ENCODE measurements at places on chromosomes 16 and 17.

DNA sequence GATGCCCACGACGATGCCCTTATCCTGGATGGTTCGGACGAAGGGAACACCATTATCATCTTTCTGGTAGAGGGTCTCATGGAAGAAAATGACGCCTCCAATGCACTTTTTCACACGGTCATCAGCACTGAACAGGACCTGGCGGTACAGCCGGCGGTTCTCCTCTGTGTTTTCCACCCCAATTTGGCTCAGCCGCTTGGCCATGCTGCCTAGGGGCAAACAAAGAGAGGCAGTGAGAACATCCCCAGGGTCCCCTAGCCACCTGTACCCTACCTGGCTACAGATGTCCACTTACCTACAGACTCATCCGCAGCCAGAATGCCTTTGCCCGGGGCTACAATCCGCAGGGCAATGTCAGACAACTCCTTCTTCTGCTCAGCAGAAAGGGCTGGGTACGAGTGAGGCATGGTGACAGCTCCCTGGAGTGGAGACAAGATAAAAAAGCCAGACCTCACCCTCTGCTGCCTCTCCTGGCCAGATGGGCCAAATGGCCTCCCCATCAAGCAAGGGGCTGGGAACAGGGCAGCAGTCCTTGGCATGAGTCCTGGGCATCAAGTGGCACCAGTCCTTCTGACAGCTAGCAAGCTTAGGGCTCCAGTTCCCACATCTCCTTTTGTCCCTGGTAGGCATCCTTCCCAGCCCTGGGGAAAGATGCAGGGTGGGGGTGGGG lies 1.4 kb downstream of the ALDOC start:
- no peak for DNase-seq

DNA sequence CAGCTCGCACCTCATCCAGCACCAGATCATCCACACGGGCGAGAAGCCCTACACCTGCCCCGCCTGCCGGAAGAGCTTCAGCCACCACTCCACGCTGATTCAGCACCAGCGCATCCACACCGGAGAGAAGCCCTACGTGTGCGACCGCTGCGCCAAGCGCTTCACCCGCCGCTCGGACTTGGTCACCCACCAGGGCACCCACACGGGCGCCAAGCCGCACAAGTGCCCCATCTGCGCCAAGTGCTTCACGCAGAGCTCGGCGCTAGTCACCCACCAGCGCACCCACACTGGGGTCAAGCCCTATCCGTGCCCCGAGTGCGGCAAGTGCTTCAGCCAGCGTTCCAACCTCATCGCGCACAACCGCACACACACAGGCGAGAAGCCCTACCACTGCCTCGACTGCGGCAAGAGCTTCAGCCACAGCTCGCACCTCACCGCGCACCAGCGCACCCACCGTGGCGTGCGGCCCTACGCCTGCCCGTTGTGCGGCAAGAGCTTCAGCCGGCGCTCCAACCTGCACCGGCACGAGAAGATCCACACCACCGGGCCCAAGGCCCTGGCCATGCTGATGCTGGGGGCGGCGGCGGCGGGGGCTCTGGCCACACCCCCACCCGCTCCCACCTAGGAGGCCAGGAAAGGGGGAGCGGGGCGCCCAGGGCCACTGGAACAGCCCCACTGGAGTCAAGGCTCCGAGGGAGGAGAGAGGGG lies 7.5 kb downstream of the ZNF205 start:
- no peak for DNase-seq

- no peak for DNase-seq
Measured at GRCh38 chr17:42337442-42337841, 49.1 kb downstream of the STAT5A start.

DNA sequence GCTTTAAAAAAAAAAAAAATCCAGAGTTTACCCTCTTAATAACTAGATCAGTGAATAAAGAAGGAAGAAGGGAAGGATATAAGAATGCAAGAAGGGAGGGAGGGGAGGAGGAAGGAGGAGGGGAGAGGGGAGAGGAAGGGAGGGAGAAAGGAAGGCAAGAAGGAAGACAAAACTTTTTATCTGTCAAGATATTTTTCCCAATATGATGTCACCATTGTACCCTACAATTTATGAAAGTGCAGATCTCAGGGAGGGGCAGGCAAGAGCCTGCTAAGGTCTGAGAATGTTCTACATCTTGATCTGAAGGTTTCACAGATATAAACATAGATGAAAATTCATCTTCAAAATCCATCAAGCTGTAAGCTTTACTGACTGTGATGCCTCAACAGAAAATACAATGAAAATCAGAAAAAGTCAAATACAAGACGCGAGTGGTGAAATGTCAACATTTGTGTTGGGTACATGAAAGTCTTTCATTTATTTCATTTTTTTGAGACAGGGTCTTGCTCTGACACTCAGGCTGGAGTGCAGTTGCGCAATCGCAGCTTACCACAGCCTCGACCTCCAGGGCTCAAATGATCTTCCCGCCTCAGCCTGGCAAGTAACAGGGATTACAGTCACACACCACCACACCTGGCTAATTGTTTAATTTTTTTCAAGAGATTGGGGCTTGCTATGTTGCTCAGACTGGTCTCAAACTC lies 57.1 kb upstream of the EMP2 start:
- no peak for DNase-seq

- no peak for DNase-seq
Measured at GRCh38 chr16:77584205-77584859, 138.0 kb upstream of the NUDT7 start.

DNA sequence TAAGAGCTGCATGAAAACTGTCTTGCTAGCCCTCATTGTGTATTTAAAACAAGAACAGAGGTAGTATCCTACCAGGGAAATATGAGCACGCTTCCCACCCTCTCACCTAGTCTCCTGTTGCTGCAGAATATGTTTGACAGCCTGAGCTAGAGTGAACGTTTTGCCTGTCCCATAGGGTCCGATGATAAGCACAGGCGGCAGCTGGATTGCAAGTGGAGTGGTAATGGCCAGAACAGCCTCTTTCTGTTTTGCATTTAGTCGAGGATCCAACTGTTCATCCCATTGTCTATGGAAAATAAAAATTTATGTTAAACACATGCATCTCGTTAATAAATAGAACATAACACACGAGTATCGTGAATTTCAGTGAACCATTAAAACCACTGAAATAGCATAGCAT lies 84.2 kb downstream of the HELZ start:
- no peak for DNase-seq

DNA sequence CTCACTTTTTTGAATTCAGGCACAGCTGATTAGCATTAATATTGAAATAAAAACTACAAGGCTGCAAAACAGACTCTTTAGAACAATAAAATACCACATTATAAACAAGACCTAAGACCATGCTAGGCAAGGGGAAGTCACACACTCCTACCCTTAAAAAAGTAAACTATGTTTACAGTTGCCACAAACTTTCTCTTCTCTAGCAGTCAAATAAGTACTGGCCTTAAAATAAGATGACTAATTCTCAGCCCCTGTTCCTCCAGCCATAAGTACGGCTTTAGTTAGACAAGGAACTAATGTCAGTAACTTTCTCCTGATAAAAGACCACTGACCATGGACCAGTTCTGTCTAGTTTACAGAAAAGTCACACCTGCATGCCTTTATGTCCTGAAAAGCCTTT lies 19.5 kb upstream of the CPHXL start:
- no peak for DNase-seq

GRCh38 chr17:50830994-50831393 lies 4.4 kb upstream of the WFIKKN2 start:
- DNase-seq: no peak

GRCh38 chr16:74192281-74192797 lies 104.3 kb upstream of the PSMD7 start:
- DNase-seq: no peak

- no peak for DNase-seq
Measured at GRCh38 chr16:23863511-23864422, 28.0 kb downstream of the PRKCB start.

GRCh38 chr16:78889346-78889745 lies 711.2 kb downstream of the MAF start:
- DNase-seq: no peak

DNA sequence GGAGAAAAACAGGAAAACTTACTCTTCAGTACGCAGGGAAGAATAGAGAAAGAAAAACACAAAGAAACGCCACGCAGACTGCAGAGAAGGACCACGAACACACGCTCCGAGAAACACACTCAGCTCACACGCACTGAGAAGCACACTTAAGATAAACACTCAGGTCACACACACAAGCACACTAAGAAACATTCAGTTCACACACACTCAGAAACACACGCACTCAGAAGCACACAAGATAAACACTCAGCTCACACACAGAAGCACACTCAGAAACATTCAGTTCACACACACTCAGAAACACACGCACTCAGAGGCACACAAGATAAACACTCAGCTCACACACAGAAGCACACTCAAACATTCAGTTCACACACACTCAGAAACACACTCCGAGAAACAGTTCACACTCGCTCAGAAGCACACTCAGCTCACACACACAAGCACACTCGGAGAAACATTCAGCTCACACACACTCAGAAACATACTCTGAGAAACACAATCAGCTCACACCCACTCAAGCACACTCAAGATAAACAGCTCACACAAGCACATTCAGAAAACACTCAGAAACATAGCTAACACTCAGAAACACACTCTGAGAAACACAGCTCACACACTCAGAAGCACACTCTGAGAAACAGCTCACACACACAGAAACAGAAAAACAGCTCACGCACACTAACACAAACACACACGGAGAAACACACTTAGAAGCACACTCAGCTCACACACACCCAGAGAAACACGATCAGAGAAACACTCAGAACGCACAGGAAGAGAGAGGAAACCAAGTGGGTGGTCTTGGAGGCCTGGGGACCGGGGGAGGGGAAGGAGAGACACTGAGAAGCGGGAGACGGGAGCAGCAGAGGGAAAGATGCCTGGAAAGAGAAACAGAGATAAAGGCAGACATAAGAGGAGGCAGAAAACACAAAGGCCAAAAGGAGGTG lies 908 bp downstream of the TMEM98 start:
- DNase-seq: no peak

DNA sequence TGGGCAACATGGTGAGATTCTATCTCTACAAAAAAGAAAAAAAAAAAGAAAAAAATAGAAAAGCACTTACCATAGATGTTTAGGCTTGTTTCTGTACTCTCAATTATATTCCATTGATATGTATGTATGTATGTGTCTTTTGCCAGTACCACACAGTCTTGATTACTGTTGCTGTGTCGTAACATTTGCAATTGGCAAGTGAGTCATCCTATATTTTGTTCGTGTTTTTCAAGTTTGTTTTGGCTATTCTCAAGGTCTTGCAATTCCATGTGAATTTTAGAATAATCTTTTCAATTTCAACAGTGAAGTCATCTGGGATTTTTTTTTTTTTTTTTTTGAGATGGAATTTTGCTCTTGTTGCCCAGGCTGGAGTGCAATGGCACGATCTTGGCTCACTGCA lies 19.3 kb downstream of the SPECC1 start:
- DNase-seq: no peak

DNA sequence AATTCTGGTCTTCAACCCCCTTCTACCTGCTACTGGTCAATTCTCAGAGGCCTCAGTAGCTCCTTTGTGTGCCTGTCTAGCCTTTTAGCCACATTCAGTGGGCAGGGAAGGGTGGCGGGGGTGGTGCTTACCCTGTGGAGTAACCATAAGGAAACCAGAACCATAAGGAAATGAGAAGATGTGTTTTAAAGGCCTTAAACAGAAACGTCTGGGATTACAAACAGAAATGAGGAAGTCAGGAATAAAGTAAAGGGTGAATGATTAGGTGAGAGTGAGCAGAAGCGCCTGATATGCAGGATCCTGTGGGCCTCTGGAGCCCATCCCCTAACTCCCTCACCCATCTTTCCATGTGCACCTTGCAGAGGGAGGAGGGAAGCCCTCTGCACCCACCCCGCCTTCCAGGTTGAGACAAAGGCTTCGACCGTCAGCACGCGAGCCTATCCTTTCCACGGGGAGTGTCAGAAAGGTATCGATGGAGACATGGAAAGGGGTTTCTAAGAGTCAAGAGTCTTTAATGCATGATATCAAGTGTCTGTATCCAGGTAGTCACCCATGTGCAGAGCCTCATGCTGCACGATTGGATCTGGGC lies 20.4 kb downstream of the KIAA0513 start:
- no peak for DNase-seq

DNA sequence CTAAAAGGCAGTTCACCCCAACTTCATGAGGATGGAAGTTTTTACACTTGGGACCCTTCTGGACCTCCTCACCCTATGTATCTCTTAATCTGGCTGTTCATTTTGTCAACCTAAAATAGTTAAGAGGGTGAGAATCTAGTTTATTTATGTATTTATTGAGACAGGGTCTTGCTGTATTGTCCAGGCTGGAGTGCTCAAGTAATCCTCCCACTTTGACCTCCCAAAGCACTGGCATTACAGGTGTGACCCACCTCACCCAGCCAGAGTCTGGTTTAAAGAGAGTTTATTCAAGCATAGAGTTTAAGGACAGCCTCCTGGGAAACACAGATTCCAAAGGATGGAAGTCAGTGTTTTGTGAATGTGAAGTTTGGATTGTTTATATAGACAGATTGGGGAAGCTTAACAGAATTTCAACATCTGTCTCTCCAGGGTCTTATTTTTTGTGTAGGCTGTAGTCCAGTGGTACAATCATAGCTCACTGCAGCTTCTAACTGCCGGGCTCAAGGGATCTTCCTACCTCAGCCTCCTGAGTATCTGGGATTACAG lies 8.0 kb upstream of the APPBP2 start:
- DNase-seq: no peak

DNA sequence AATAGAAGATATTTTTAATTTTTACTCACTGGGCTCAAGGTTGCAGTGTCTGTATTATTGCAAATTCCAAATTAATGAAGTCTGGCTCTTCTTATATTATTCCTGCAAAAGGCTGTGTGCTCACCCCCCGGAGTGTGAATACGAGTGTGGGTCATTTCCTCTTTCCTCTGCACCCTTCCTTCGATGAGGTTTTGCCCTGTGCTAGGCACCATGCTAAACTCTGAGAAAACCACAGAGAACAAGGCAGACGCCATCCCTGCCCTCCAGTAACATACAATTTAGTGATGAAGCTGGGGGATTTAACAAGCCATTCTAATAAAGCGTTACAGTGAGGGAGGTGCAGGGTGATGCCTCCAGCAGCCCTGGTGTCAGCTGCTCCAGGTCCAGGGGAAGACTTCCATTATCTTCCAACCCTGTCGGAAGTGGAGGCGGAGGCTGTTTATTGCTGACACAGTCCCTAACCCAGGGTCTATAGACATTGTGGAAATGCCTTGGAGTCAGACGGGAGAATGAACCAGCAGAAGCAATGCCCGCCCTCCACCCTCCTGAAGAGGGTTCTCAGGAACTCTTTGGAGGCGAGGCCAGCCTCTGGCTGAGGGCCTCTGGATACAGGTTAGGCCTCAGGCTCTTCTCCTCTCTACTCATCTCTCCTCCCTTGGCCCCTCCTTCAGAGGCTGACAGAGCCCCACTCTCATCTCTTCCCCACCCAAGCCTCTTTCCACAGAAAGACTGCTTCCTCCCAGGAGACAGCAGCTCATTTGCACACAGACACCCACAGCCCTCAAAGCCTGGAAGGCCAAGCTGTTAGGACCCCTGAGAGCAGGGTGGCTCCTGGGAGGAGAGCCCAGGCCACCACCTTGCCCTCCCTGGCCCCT lies 2.0 kb upstream of the ACE start:
- no peak for DNase-seq

- no peak for DNase-seq
Measured at GRCh38 chr17:31068291-31068690, 26.5 kb upstream of the NF1 start.

All from NCI-H2081 treated with DMSO at 0.1 percent for 48 hours (cell line).